ENCODE measurements at places on chromosomes 1 and 21. TPM values are rescaled to one million over a fixed set of nuclear protein-coding genes. Genes with fewer than 3 reads are reported as not detected.

ACTA1 gene
- not detected for total RNA-seq

TMOD4 gene
- total RNA-seq: not detected

GPR52 gene
- total RNA-seq: not detected

TM2D1 gene
- total RNA-seq: 16.5 TPM

CNKSR1 gene
- total RNA-seq: not detected

NID1 gene
- 10.8 TPM for total RNA-seq

CDK18 gene
- 3.0 TPM for total RNA-seq

MAP10 gene
- 1.9 TPM for total RNA-seq

TP73 gene
- total RNA-seq: 8.3 TPM

SLC22A15 gene
- total RNA-seq: 0.74 TPM

GPATCH2 gene
- total RNA-seq: 12.6 TPM

APCS gene
- total RNA-seq: not detected

CPLANE2 gene
- total RNA-seq: 5.1 TPM

RCC1 gene
- total RNA-seq: 116 TPM

CRYAA gene
- total RNA-seq: not detected

DNAI4 gene
- total RNA-seq: 0.10 TPM

ZMYND12 gene
- total RNA-seq: 0.07 TPM

PLA2G2D gene
- not detected for total RNA-seq

DISC1 gene
- total RNA-seq: 2.8 TPM

Data from MG63 (cell line).